Dermis microvascular lymphatic vessel endothelial cell (primary cell): ENCODE measurements at places on chromosomes 2 and 18. TPM values are rescaled to one million over a fixed set of nuclear protein-coding genes. Genes with fewer than 3 reads are reported as not detected.

- DNase-seq = no peak
Observed at GRCh38 chr18:39113790-39114189, 1548.2 kb upstream of the CELF4 start.

ITGB6 gene
- total RNA-seq = not detected in 2 replicates

GRCh38 chr2:241799522-241800197 lies 9.3 kb upstream of the NEU4 start:
- no peak for DNase-seq

IL1F10 gene
- total RNA-seq = not detected in 2 replicates

DNA sequence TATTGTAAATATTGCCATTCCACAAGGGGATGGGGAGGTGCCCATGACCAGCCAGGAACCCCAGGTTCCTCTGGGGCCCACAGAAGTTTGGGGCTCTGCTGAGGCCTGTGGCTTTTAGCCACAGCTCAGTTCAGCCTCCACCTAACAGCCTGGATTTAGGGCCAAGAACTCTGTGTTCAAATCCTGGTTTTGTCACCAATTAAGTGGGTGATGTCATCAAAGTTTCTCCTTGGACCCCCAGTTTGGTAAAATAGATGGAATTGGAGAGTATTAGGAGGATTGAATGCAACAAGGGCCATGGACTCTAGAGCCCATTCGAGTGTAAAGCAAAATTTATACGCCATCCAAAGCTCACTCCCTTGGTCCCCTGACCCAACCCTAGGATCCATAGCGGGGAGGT lies 3.2 kb upstream of the FEV start:
- no peak for DNase-seq

GRCh38 chr2:172299741-172300140 lies 127.6 kb upstream of the ITGA6 start:
- DNase-seq = peak; percentile 55
